ENCODE measurements at places on chromosomes 1 and 21. TPM values are rescaled to one million over a fixed set of nuclear protein-coding genes. Genes with fewer than 3 reads are reported as not detected.

- H3K36me3 ChIP-seq, result no peaks in the 10 kb centered on the region
- H3K4me1 ChIP-seq, result peaks cover 16% of the 10 kb centered on the region
- DNase-seq, result peak; percentile 56
- H3K27ac ChIP-seq, result no peak overlapping the region
These were observed 45.3 kb downstream of the HSF2BP start for GRCh38 chr21:43613755-43614638.

- no peak for DNase-seq
- no peak overlapping the region for H3K4me3 ChIP-seq
- no peaks in the 10 kb centered on the region for H3K27me3 ChIP-seq
- no peaks in the 10 kb centered on the region for H3K4me1 ChIP-seq
- no peak overlapping the region for H3K27ac ChIP-seq
These were observed 21.1 kb downstream of the MKNK1 start for GRCh38 chr1:46582972-46583371.

DNA sequence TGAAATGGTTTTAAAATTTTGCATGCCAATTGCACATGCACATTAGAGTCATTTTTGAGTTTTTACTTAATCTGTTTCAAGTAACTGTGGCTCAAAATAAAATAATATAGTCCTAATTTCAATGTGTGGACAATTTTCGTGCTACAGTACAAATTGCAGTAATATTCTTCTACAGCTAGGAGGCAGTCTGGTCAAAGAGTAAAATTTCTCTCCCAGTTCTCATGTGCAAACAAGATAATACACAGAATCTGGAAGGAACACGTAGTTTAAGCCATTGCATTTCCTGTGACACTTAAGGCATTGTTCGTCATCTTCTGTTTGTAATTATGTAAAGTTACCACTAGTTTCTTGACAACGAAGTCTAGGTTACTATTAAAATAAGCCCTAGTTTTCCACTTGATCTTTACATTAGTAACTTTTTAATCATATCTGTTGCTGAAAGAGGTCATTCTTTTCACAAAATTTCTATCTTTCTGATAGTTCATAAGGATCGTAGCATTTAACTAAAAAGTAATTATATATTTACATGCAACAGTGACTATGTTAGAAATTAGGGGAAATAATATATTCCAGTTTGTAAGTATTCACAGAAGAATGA, 28.9 kb downstream of the ODR4 start:
- no peaks in the 10 kb centered on the region for H3K27me3 ChIP-seq
- peak; percentile 50 for DNase-seq
- H3K36me3 ChIP-seq, result peaks cover 37% of the 10 kb centered on the region

DNA sequence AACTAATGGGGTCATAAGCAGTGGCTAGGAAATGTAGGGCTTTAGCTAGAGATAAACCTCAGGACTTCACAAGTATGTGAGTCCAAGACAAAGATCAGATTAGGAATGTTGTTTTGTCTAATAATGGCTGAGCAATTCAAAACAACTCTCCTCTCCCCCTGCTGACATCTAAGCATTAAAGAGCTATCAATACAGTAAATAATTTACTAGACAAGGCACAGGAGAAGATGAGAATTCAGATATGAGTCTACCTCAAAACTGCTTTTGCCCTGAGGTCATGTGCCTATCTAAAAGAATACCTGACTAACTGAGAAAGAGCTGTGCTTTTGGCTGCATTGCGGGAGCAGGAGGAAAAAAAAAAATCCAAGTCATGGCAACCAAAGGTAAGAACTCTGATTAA, 86.8 kb downstream of the SPATA17 start:
- H3K27me3 ChIP-seq, result no peaks in the 10 kb centered on the region
- no peaks in the 10 kb centered on the region for H3K4me1 ChIP-seq
- no peak overlapping the region for H3K27ac ChIP-seq
- DNase-seq, result no peak

The GUCA2A gene
- total RNA-seq, result not detected

- no peak for DNase-seq
- peaks cover 10% of the 10 kb centered on the region for H3K4me1 ChIP-seq
- H3K27ac ChIP-seq, result no peak overlapping the region
- H3K27me3 ChIP-seq, result no peaks in the 10 kb centered on the region
- no peak overlapping the region for H3K4me3 ChIP-seq
These were observed 86.6 kb downstream of the HLCS start for GRCh38 chr21:36879827-36880226.

The ADAMTS1 gene
- 141 TPM for total RNA-seq

The ZNF695 gene
- 1.5 TPM for total RNA-seq

DNA sequence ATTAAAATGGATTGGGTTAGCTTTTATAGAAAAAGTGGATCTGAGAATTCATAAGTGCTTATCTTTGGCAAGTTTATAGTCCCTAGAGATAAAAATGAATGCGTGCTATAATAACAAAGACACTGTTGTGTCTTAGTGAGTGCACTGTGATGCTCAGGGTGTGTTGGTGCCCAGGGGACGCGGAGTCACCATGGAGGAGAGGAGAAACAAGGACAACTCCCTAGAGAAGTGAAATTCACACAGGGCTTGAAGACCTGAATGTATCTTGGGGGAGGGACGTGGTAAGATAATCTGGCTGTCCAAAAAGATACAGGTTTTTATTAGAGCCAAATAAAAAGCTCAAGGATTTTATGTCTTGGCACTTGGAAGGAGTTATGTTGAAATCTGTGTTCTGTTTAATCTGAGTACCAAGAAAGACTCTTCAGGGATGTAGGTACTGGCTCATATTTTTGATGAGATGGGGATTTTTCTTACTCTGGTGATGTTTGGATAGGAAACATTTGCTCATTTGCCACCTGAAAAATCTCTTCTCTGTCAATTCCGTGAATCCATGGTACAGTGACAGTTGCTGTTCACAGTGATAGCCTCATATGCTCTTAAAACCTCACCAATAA, 9.6 kb downstream of the SMYD2 start:
- H3K27ac ChIP-seq, result no peak overlapping the region
- no peaks in the 10 kb centered on the region for H3K36me3 ChIP-seq
- no peak overlapping the region for H3K4me3 ChIP-seq
- no peak for DNase-seq
- H3K27me3 ChIP-seq, result no peaks in the 10 kb centered on the region

The PLPPR5 gene
- total RNA-seq, result 0.12 TPM

The CEP350 gene
- 28.8 TPM for total RNA-seq

DNA sequence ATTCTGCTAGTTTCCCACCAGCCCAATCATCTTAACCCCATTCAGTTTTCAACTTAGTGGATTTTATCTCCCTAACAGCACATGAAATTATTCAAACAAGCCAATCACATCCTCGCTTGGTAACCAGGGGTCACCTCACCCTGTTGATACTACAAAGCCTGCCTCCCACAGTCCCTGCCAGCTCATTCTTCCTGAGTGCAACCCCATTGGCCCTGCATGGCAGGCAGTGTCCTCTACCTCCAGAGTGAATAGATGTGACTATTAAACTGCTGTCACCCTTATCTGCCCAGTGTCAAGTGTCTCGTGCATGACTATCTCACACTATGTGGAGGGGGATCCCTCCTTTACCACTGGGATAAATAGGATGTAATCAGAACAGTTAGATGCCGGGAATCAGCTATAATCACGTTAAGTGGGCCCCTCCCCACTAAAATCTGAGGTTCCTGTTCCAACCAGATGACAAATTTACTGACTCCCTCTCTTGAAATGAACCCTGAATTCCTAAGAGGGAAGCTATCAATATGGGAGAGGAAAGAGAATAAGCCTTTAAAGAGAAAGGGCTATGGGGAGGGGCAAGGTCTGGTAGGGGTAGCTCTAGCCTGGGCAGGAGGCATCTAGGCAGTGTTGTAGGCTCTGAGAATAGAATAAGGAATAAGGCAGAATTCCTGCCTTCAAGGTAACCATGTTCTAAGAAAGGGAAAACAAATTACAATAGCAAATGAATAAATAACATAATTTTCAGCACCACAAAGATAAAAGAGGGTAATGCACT, 155.9 kb downstream of the SLC30A10 start:
- DNase-seq, result no peak
- no peaks in the 10 kb centered on the region for H3K27me3 ChIP-seq
- H3K4me3 ChIP-seq, result no peak overlapping the region
- H3K36me3 ChIP-seq, result no peaks in the 10 kb centered on the region

DNA sequence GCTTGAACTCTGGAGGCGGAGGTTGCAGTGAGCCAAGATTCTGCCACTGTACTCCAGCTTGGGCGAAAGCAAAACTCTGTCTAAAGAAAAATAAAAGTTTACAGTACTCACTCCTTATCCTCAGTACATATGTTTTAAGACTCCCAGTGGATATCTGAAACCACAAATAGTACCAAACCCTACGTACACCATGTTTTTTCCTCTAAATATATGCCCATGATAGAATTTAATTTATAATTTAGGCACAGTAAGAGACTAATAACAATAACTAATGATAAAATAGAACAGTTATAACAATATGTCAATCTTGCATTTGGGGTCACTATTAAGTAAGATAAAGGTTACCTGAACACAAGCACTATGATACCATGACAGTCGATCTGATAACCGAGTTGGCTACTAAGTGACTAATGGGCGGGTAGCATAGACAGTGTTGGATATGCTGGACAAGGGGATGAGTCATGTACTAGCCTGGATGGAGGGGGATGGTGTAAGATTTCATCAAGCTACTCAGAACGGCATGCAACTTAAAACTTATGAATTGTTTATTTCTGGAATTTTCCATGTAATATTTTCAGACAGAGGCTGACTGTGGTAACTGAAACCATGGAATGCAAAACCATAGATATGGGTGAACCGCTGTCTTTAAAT, 43.7 kb downstream of the ST7L start:
- DNase-seq, result peak; percentile 94
- H3K27ac ChIP-seq, result no peak overlapping the region
- peaks cover 11% of the 10 kb centered on the region for H3K36me3 ChIP-seq
- H3K4me1 ChIP-seq, result peaks cover 7% of the 10 kb centered on the region

The GPR153 gene
- 3.7 TPM for total RNA-seq

DNA sequence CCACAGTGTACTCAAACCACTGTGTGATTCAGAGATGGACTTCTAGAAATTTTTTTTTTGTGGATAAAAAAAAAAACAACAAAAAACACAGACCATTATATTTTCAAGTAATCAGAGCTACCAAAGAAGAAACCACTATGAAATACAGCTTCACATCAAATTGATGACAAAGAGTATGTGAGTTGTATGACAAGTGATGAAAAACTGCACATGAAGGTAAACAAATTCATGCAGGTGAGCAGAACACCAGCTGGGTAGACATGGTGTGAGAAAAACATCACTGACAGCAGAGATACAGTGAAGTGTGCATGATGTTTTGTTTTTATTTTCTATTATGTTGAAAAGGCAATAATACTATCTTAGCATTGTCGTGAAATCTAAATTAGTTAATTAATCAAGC, 8.0 kb upstream of the PTPRC start:
- no peak for DNase-seq
- H3K27me3 ChIP-seq, result no peaks in the 10 kb centered on the region
- no peak overlapping the region for H3K27ac ChIP-seq

GRCh38 chr1:86491171-86491950, 22.6 kb downstream of the CLCA1 start:
- no peaks in the 10 kb centered on the region for H3K36me3 ChIP-seq
- H3K27me3 ChIP-seq, result no peaks in the 10 kb centered on the region
- no peak overlapping the region for H3K4me3 ChIP-seq
- no peak for DNase-seq
- H3K27ac ChIP-seq, result no peak overlapping the region

The FOXO6 gene
- total RNA-seq, result 1.2 TPM

- H3K27ac ChIP-seq, result no peak overlapping the region
- H3K4me3 ChIP-seq, result no peak overlapping the region
- DNase-seq, result no peak
- no peaks in the 10 kb centered on the region for H3K4me1 ChIP-seq
- H3K27me3 ChIP-seq, result no peaks in the 10 kb centered on the region
- H3K36me3 ChIP-seq, result no peaks in the 10 kb centered on the region
These were observed 587 bp upstream of the SLC25A34 start for GRCh38 chr1:15735304-15736037.

- H3K36me3 ChIP-seq, result no peaks in the 10 kb centered on the region
- no peak overlapping the region for H3K27ac ChIP-seq
- DNase-seq, result peak; percentile 25
- no peaks in the 10 kb centered on the region for H3K27me3 ChIP-seq
These were observed 152.2 kb downstream of the S1PR1 start for GRCh38 chr1:101388904-101389546.

- peaks cover 19% of the 10 kb centered on the region for H3K4me1 ChIP-seq
- no peaks in the 10 kb centered on the region for H3K27me3 ChIP-seq
- DNase-seq, result peak; percentile 50
- H3K4me3 ChIP-seq, result peak overlapping the region; percentile 100
These were observed 1.4 kb downstream of the RNF11 start for GRCh38 chr1:51237351-51238033.

The ZNF683 gene
- not detected for total RNA-seq

- DNase-seq, result no peak
- H3K4me3 ChIP-seq, result no peak overlapping the region
- no peaks in the 10 kb centered on the region for H3K4me1 ChIP-seq
- H3K27me3 ChIP-seq, result no peaks in the 10 kb centered on the region
- no peak overlapping the region for H3K27ac ChIP-seq
These were observed 34.7 kb upstream of the USP24 start for GRCh38 chr1:55249646-55250398.

GRCh38 chr1:12505639-12506280, 112.2 kb downstream of the DHRS3 start:
- H3K4me3 ChIP-seq, result no peak overlapping the region
- H3K36me3 ChIP-seq, result no peaks in the 10 kb centered on the region
- no peak for DNase-seq

DNA sequence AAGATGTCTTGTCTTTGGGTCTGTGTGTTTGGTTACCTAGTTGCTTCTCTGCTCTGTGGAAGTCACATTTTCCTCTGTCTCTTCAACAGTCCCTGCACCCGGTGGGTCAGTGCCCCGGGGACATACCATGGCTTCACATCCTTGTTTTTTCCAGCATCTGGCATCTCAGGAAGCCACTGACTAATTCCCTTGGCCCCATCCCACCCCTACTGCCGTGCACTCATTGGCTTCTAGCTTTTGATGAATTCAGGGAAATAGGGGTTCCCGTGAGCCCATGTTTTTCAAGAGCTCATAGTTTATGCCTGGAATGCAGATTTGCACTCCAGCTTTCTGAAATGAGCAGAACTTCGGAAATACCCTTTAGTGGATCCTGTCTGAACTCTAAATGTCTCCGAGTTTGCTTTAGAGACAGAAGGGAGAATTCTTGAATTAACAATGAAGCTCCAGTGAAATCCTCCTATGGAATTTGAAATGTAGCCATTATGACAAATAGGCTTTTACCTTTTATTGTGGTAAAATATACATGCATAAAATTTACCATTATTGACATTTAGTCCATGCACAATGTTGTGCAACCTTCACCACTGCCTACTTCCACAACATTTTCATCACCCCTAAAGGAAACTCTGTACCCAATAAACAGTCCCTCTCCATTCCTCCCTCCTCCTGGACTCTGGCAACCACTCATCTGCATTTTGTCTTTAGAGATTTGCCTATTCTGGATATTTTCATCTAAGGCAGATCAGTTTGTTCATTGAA, 67.5 kb downstream of the CLIC6 start:
- H3K4me1 ChIP-seq, result peaks cover 6% of the 10 kb centered on the region
- H3K4me3 ChIP-seq, result no peak overlapping the region
- H3K36me3 ChIP-seq, result no peaks in the 10 kb centered on the region
- no peak overlapping the region for H3K27ac ChIP-seq
- DNase-seq, result peak; percentile 36
